ENCODE measurements at places on chromosomes 1 and 21.

DNA sequence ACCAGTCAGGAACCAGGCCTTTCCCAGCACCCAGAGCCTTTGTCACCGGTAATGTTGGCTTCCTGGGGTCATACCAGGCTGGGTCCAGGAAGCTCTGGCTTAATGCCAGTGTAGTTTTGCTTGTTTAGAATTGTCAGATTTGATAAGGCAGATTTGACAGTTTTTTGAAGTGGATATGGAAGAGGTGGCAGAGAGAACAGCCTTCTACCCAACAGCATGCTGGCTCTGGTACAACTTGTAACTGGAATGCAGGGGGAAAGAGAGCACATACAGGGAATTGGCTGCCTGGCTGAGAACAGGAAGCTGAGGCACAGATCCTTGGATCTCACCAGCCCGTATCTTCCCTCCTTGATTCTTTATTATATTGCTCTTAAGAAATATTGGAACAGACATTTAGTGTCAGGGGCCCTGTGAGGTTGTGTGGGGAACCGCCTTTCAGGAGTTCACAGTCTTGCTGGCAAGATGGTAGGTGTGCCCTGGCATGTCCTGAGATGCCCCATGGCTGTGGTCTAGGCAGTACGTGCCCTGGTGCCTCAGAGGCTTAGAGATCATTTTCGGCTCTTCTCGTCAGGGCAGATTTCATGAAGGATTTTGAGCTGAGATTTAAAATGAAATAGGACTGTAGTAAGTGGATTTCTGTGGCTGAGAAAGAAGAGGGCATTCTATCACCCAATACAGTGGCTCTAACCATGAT lies 227.0 kb downstream of the PBX1 start:
- no peak for DNase-seq

DNA sequence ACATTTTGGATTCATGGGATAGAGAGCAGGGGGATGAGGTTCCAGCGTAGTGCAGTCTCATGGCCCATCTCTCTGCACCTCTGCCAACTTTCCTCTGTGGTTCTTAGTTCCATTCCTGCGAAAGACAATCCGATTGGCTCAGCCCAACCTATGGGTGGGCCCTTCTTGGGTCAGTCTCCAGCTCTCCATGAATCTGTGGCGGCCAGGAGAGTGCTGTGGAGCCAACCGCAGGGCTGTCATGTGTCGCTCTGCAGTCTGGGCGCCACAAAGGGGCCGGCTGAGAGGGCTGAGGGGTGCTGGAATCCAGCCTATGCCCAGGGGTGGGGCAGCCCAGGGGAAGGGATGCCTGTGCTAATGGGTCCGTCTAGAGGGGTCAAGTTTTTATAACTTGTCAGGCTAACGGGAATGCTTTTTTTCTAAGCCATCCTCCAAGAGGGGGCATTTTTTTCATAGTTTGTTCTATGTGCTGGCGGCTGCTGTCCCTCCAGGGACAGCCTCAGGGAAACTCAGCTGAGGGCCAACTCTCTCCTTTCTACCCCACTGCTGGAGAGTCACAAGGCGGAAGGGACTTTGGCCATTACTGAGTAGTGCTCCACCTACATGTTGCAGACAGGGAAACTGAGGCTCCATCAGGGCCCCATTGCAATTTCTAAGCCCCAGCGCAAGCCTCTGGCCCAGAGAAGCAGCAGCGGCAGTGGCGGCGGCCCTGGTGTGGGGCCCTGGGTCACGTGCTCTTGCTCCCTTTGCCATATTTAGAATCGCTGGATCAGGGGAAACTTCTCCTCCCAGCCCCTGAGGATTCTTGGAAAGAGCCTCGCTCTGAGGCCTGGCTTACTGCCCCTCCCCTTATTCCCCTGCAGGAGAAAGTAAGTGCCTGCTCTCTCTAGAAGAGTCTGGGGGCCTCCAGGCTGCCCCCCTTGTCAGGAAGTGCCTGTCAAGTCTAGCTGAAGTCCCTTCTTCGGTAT lies 23.4 kb downstream of the KCNQ4 start:
- no peak for DNase-seq

GRCh38 chr1:36172983-36173382 lies 17.0 kb downstream of the MAP7D1 start:
- DNase-seq: no peak

DNA sequence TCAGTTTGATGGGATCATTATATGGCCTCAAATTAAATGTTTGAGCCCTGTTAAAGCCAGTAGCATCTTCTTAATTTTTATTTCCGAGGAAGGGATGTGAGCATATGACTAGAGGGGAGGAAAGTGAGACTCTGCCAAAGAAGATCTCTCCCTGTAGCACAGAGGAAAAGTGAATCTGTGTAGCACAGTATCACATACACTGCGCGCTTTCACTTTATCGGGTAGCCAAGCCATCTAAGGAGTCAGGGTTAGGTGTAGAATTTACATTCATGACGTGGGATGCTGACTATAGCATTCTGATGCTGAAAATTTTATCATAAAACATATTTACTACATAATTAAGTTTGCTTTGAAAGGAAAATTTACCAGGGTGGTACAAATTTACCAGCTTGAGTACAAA lies 24.0 kb downstream of the LRRC8D start:
- no peak for DNase-seq

GRCh38 chr1:36691374-36691773 lies 208.7 kb upstream of the CSF3R start:
- DNase-seq: no peak

- DNase-seq: no peak
These were observed 45.0 kb downstream of the DISP3 start for GRCh38 chr1:11523746-11524464.

GRCh38 chr1:159763686-159764085 lies 17.1 kb upstream of the DUSP23 start:
- no peak for DNase-seq

DNA sequence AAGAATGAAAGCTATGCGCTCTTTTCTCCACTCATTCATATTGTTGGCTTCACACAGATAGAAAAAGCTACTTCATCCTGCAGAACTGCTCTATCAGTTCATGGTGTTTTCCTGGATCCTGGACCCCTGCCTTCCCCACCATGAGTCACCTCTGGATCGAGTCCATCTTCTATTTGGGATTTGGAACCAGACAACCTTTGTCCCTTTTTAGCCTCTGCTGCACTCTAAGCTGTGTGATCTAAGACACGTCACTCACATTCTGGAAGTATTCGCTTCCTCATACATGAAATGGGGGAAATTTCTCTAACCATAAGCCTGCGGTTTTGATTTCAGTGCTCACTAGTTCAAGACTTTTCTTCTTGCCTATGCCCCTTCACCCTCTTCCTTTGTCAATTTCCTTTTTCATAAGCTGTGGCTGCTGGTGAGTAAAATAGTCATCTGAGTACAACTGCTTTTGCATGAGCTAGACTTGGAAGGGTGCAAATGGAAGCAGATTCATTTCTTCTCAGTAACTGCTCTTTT lies 14.1 kb upstream of the DEGS1 start:
- DNase-seq: no peak

Data from Peyer's patch (tissue), 4 donors.